ENCODE measurements at places on chromosomes 1 and 21. TPM values are rescaled to one million over a fixed set of nuclear protein-coding genes. Genes with fewer than 3 reads are reported as not detected.

- no peak for DNase-seq
Observed at GRCh38 chr1:37948841-37949240, 2.0 kb upstream of the INPP5B start.

DNA sequence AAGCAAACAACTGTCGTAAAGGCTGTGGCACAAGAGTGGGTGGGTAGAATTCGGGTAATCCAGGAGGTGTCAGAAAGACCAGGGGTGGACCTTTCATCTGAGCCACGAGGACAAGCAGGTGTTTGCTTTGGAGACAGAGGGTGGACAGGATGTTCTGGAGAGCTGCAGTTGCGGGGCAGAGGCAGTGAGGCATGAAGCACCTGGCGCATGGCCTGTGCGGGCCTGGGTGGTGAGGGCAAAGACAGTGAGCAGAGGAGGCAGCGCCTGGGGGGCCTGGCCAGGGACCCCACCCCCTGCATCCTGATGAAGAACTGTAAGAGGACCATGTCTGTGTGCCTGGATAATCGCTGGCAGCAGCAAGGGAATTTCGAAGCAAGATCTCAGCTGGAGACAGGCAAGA, 24.9 kb downstream of the KIF26B start:
- no peak for DNase-seq

TTC13 gene
- polyA plus RNA-seq, result 19.4 TPM

- DNase-seq, result no peak
Observed at GRCh38 chr1:78102082-78102481, 56.3 kb downstream of the GIPC2 start.

KRTAP19-3 gene
- polyA plus RNA-seq, result not detected

- no peak for DNase-seq
Observed at GRCh38 chr1:168199056-168199455, 20.3 kb downstream of the TIPRL start.

DNA sequence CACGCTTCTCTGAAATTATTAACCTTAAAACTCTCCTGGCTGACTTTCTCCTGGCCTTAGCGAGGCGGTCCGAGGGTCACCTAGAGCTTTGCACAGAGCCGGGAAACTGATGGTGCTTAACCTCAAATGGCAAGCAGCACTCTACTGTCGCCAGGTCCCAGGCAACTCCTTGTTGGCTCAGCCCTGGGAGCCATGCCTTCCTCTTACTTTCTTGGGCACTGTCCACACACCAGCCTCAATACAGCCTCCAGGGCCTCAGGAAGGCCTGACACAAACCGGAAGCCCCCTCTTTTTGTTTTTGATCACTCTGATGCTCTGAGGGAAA, 3.8 kb downstream of the TRABD2B start:
- no peak for DNase-seq

DNA sequence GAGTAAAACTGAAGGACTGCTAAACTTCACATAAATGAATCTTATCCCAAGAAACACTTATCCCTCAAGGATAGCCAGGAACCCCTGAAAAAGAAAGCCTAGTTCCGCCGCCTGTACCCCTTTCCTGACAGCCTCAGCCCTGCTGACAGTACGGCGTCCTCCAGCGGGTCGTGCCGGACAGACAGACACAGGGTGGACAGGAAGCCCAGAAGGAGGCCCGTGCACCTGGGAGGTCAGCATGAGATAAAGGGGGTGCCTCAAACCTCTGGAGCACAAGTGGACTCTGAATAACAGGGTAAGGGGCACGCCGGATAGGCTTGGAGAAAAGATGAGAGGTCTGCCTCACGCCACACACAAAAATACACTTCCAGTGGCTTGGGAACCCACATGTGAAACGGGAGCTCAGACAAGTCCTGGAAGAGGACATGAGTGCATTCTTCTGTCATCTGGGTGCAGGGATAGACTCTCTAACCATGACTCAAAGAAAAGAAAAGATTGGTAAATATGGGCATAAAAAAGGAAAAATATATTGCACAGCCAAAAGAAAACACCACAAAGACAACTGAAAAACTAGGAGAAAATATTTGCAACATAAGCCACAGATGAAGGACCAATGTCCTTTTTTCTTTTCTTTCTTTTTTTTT, 17.3 kb upstream of the ADARB1 start:
- DNase-seq, result no peak

- DNase-seq, result no peak
Observed at GRCh38 chr1:156203331-156203730, 9.4 kb downstream of the SLC25A44 start.

DNA sequence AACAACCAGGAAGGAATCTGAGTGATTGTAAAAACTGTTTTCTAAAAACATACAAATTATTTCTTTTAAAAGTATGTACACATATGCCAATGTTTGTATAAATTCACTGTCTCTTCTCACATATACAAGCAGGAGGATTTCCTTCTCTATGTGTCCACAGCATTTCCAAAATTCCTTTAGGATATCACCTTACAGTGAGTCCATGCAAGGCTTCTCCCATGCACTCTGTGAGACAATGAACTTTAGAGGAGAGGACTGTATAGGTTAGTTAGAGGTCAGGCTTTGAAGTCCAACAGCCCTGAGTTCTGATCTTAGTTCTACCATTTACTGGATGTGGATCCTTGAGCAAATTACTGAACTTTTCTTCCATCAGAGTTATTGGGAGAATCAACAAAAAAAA, 34.1 kb upstream of the USH2A start:
- DNase-seq, result no peak

GRCh38 chr1:63969441-63969901, 195.7 kb downstream of the ROR1 start:
- no peak for DNase-seq

GRCh38 chr1:197336571-197336970, 68.5 kb downstream of the CRB1 start:
- DNase-seq, result no peak

ZNF678 gene
- polyA plus RNA-seq, result 19.8 TPM

- peak; percentile 80 for DNase-seq
Observed at GRCh38 chr1:223712194-223712849, at the start of gene CAPN2. Gene CAPN2 (plus strand): TSS chr1:223712539. CDS start chr1:223712641, 102 bp downstream.

DNA sequence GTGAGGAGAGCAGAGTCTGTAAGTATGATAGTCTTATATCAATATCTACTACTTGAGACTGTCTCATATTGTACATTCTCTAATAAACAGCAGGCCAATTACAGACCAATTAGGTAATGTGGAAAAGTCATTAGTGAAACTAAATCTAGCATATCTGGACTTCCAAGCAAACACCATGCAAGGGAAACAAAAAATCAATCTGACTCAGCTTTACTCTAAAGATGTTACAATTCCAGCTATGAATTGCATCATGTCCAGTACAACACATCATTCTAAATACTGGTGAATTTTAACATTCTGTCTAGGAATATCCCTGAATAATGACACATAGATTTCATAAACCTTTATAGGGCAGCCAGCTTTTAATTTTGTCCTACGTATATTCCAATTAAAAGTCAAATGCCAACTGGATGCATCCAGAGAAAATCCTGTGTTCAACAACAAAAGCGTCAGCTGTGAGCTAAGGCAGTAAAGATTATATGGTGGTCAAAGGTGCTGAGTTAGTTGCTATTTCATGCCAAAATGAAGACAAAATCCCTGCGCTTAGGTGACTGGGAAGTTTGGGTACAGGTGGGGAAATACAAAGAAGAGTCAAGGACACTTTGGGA, 159.3 kb downstream of the TTLL7 start:
- DNase-seq, result no peak

MATN1 gene
- 0.30 TPM for polyA plus RNA-seq

GRCh38 chr1:226051365-226051764, 11.2 kb upstream of the H3-3A start:
- DNase-seq, result no peak

GFI1 gene
- 0.67 TPM for polyA plus RNA-seq

DNA sequence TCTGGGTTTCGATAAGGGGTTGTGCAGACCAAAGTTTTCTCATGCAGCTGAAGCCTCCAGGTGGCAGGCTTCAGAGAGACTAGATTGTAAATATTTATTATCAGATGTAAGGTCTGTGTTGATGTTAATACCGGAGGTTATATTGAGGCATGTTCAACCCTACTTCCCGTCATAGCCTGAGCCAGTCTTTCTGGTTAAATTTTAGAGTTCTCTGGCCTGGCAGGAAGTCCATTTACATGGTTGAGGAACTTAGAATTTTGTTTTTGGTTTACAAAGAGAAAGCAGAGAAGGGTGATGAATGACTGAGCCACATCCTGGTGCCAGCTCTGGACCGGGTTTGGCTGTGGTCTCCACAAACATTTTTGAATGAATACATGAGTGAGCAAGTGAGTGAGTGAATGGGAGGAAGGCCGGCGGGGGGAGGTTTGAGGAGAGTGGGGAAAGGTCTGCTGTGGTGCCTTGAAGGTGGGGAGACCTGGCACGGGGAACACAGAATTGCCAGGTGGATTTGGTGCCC, 218.5 kb downstream of the DISC1 start:
- no peak for DNase-seq

SLC44A5 gene
- polyA plus RNA-seq, result 3.3 TPM
